ENCODE measurements at places on chromosomes 5 and 9.

GRCh38 chr5:74289691-74290090, 350.8 kb downstream of the ENC1 start:
- DNase-seq: no peak

DNA sequence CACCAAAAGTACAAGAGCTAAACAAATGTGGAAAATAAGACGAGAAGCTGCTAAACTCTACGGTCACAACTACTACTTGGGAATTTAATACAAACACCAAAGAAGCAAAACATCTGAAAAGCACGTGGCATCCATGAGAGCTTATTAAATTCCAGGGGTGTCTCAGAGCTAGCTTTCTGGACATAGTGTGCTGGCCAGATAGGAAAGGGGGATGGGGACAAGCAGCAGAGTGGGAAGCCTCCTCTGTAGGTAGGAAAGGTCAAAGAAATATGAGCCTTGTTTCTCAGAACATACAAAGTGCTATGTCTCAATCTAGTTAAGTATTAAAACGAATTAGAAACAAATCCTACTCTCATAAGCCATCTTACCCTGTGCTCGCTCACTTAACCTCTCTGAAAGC, 51.3 kb upstream of the GOLPH3 start:
- no peak for DNase-seq

DNA sequence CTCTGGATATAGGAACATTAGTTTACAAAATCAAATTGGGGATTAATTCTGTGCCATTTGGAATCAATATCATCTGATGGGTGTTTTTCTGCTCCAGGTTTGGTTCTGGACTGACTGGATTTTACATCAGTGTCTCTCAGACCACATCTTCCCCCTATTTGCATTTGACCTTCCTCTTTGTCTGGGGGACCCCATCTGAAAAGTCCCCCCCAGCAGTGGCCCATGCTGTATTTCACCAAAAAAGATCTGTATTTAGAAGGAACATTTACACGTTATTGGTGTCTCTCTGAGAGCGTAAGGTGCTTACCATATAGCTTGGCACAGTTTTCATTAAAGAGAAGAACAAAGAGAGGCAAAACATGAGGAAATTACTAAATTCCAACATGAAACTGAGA, 215.6 kb upstream of the CLINT1 start:
- DNase-seq: no peak

- no peak for DNase-seq
Measured at GRCh38 chr5:143145243-143146160, 258.0 kb downstream of the NR3C1 start.

DNA sequence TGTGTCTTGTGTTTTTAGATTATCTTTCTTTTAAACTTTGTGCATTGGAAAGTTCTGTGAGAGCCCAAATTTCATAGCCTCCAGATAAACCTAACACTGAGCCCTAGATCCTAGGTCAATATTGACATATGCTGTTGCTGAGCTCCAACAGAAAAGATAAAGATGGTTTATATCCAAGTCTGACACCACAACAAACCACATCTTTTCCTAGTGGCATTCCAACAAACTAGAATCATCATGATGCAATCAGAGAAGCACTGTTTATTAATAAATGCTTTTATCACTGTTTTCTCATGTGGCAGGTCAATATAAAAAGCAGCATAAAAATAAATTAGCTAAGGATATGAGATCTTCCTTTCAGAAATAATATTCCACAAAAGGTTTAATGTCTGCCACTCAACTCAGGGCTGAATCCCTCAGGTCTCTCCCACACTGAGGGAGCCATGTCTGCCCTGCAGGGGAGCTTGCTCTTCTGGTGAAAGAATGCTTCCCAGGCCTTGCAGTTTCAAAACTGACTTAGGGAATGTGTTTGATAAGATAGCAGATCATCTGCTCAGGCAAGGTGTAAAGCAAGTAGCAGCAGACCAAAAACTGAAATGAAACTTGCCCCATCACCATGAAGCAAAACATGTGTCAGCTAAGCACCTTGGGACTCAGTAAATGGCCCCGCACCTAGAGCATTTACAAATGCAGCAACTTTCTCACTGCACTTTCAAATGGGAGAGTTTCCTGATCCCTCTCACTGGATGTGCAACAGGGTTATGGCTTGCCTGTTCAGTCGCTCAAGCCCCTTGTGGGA, 493.0 kb downstream of the AGTPBP1 start:
- DNase-seq: peak; percentile 16

DNA sequence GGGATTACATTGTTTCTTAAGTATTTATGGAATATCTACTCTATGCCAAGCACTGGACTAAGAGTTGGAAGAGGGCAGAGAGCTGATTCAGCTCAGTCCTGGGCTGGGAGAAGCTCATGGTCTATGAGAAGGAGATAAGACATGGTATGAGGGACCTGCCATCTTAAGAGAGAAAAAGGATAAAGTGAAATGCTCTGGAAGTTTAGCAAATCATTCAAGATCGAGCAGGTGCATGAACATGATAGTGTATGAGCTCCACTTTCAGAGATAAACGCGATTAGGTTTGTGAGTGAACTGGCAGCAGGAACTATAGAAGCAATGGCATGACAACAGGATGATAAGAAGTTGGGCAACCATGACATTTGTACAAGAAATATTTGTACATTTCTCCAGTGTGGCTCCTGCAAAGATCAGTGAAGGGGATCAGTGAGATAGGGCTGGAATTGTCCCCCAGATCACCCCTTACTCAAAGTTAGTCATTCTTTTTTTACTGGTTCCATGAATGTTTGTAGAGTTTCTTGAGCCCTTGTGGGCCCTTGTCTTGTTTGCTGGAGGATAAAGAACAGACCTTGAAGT, 26.6 kb upstream of the CCDC180 start:
- no peak for DNase-seq

DNA sequence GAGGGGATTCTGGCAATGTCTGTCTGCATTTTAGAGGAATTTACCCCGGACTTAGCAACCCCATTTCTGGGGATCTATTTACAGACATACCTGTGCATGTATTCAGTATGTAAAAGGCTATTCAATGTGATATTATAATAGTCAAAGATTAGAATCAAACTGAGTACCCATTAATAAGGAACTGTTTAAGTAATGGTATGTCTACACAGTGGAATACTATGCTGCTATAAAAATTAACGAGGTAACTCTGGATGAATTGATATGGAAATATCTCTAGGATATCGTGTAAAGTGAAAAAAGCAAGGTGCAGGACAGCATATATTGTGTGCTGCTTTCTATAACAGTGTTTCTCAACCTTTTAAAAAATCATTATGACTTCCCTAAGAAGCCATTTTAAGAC, 186.9 kb downstream of the SEMA6A start:
- no peak for DNase-seq

Measured in ELF-1 (cell line).